Vagina (tissue), 2 donors: ENCODE measurements at places on chromosomes 7 and 10.

DNA sequence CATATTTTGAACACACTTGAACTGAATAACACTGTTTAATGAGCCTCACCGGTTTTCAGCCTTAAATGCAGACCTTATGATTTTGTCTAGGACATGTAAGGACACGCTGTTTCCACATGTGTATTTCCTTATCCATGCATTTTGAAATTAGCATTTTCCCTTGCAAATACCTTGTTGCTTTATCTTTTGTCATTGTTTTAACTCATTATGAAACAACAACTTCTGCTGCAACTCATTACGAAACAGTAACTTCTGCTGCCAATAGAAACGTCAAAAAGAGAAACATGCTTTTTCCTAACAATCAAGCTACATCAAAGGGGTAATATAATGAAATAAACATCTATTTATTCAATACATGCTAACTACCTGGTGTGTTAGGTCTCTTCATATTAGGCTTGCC is 322.0 kb downstream of the AGMO start:
- no peak for DNase-seq

DNA sequence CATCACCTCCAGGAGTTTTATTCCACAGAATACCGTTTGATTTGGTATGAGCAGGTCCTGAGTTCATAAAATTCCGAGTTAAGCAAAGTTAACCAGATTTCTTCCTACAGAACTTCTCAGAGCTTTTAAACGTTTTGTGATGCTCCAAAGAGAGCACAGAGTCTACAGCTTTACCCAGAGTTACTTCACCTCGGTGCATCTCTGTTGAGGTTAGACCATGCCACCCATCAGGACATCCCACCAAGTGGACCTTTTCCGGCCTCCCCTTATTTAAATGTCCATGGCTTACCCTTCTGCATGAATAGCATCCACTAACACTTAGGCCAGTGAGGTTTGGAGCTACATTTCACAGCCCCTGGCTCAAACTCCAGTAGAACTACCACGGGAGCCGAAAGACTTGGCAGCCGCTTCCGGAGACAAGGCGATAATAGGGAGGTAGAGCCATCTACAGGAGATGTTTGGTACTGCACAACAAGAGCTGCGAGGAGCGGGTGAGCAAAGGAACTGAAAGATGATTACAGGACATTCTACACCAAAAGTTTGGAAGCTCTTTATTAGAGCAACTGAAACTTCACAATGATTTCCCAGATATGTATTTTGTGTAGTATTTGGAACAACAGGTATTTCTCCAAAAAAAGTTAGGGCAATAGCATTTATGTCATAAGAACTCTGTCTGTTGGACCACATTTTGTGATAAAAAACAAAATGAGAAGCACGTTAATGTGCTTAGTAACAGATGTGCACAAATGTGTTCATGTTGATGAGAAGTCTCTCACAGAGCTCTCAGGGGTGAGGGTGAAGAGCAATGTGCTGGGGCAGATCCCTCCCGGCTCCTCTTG is 174.7 kb downstream of the HERPUD2 start:
- DNase-seq = no peak

DNA sequence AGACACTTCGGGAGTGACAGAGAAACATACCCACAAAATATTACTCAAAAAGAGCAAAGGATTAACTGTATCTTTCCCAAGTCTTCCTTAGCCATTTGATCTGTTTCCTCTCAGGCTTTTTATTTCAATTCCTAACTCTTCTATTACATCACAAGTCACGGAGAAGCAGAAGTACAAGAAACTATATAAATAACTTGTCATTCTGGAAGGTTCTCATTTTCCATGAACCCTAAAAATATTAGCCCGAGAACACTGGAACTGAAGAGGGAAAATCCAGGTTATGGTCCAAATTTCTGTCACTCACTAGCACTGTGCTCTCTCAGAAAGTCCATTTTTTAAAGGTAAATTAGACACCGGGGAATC is 98.0 kb downstream of the GRB10 start:
- DNase-seq = no peak

DNA sequence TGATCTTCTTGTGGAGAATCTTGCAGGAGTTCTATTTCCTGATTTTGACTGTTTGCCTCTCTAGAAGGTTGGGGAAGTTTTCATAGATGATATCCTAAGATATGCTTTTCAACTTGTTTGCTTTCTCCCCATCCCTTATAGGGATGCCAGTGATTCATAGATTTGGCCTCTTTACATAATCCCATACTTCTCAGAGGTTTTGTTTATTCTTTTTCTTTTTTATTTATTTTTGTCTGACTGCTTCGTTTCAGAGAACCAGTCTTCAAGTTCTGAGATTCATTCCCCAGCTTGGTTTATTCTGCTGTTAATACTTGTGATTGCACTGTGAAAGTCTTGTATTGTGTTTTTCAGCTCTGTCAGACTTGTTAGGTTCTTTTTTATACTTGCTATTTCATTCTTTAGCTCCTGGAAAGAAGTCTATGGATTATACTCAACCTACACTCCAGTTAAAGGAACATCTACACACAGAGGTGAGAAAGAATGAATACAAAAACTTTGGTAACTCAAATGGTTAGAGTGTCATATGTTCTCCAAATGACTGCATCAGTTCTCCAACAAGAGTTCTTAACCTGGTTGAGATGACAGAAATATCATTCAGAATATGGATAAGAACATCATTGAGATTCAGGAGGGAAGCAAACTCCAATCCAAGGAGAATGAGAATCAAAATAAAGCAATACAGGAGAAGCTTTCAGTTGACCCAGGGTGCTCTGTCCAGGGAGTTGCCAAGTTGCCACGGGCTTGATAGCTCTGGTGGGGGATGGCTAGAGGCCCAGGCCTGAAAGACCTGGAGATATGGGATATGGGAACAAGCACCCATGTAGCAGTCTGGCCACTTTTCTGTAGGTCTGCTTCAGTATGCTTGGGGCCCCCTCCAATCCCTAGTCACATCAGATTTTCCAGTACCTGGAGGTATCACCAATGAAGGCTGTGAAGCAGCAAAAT is 150.3 kb downstream of the AHR start:
- no peak for DNase-seq
